ENCODE measurements at places on chromosomes 7 and 10.

DNA sequence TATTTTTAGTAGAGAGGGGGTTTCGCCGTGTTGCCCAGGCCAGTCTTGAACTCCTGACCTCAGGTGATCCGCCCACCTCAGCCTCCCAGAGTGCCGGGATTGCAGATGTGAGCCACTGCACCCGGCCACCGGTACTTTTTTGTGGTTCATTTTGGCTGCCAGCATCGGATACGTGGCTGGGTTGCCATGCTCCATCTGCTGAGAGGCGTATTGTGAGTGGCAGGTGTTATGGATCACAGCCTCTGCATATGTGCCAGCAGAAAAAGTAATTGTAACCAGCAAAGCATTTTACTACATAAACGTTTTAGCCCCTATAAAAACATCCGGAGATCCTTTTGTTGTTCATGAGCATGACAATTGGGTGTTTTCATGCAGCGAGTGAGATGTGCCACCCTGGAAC, 7.1 kb downstream of the FOXK1 start:
- no peak for DNase-seq

DNA sequence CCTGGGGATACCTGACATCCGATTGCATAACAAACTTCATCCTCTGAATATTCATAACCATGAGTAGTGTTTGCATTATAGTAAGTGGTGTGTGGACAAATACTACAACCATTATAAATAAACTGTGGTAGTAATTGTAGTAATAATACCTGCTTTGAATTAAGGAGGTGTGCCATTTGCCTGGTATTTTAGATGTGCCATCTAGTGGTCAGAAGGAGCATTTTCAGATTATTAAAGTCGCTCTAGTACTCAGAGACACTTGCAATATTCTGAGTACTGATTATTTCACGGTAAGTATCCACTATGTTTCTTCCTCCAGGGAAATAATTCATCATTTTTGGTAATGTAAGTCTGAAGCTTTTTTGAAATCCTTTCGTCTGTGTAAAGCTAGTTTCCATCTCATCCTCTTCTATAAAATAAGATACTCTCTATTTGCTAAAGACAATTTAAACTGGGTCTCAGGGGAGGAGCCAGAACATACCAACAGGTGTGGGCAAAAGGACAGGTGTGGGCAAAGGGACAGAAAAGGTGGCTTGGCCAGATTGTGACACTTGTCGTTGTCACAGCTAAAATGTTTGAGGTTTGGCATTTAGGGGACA, 115.3 kb upstream of the WDR11 start:
- peak; percentile 35 for DNase-seq

- no peak for DNase-seq
Measured at GRCh38 chr10:66719483-66719882, 206.4 kb upstream of the LRRTM3 start.

GRCh38 chr10:73073627-73074026, 23.0 kb downstream of the P4HA1 start:
- no peak for DNase-seq

GRCh38 chr7:156432018-156432417, 208.6 kb upstream of the RNF32 start:
- no peak for DNase-seq

DNA sequence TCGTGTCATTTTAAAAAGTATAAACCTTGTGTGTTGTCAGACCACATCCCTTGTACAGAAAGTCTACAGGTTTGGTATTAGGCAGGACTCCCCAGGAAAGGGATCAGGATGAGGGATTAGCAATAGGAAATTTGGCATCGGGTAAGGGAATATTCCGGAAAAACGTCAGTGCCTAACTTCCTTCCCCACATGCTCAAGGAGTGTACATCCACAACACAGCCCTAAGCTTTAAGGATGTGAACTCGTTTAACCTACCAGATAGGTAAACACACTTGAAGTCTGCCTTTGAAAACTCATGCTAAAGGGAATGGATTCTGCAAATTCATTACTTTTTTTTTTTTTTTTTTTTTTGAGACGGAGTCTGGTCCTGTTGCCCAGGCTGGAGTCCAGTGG, 194.9 kb downstream of the SKIDA1 start:
- no peak for DNase-seq

DNA sequence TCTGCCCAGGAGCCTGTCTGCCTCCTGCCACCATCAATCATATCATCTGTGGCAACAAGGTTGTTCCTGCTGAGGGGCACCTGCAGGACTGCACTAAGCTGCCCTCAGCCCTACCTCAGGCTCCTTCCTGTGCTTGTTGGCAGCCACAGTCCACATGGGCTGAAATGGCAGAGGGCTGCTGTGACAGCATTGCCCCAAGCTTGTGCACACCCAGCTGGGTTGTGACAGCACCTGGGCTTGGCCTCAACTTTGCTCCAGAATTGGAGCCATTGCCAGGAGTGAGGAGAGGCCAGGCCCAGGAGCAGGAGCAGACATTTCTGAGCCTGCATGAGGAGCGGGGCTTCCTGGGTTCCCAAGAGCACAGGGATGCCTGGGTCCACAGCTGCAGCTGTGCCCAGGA, 340.9 kb upstream of the CHRM2 start:
- DNase-seq, result no peak

DNA sequence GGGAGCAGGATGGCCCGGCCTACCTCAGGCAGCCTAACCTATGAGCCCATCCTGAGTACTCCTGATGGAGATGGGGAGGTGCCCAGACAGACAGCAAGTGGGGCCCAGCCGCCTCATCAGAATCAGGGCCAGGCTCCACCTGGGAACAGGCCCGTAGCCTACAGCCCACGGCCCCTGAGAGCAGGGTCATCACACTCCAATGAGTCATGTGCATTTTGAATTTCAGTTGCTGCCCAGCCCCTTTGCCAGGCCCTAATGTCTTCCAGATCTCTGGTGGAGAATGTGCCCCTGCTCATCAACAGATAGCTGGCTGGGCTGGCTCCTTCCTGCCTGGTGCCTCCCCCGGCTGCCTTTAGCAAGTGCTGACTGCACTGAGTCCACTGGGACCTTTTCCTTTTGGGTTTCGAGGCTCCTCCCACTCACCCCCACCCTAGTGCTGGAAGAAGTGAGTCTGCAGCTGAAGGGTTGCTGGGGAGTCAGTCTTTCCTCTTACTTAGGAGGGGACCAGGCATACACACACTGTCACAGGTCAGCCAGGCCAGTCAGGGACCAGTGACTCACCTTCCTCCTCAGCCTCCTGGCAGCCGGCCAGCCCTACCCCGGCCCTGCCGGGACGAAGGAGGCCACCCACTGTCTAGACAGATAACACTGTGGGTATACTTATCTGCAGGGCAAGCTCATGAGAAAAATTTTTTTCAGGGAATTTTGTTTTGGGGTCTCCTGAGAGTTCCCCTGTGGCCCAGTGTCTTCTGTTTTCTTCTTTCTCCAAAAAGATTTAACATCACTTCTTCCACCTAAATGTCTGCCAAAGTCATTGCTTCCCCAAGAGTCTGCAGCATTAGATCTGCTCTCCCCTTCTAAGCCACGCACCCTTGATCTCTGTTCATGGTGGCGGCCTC, 9.1 kb upstream of the ASIC3 start:
- DNase-seq, result peak; percentile 73

GRCh38 chr7:127819975-127820731, 168.2 kb downstream of the SND1 start:
- DNase-seq, result peak; percentile 80

GRCh38 chr10:80274396-80275134, 14.9 kb downstream of the MAT1A start:
- DNase-seq, result no peak

GRCh38 chr7:137778511-137778910, 68.3 kb downstream of the DGKI start:
- no peak for DNase-seq

- peak; percentile 22 for DNase-seq
Measured at GRCh38 chr10:125953778-125954385, 57.5 kb downstream of the FANK1 start.

- no peak for DNase-seq
Measured at GRCh38 chr7:33517191-33517590, 387.8 kb downstream of the BBS9 start.

DNA sequence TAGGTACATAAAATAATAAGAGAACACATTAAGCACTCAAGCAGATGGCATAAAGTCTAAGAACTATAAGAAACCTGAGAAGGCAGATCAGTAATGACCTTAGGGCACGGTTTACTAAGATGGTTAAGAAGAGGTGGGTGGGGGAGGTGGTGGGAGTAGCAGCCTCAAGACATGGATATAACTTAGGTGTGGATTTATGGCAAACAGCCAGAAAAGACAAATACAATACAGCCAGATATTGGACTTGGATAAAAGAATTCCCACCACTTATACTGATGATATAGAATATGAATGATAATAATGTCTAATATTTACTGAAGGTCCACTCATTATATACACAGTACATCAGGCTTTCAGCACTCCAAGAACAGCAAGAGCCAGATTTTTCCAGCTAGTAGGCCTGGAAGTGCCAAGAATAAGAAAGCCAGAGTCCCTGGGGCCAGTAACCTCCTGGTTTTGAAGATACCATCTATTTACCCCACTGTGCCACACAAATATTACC, 11.9 kb downstream of the DPY19L1 start:
- no peak for DNase-seq

DNA sequence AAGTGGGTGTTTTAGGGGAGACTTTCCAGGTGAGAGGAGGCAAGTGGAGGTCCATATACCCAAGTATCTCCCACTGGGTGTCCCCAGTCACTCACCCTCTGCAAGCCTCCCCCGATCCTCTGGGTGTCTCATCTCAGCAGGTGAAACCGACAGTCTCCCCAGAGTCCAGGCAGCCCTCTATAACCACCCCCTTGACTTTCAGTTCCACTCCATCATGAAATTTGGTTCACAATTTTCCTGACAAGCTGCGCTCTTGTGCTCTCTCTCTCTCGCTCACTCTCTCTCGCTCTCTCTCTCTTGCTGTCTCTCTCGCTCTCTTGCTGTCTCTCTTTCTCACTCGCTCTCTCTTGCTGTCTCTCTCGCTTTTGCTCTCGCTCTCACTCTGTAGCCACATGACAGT, 8.1 kb upstream of the RABGEF1 start:
- DNase-seq, result no peak

GRCh38 chr10:129343141-129343540, 123.9 kb upstream of the MGMT start:
- no peak for DNase-seq

GRCh38 chr7:66427956-66428355, 200.7 kb upstream of the KCTD7 start:
- DNase-seq, result no peak

- DNase-seq, result no peak
Measured at GRCh38 chr10:6047847-6048246, 14.3 kb downstream of the IL2RA start.

GRCh38 chr10:43808136-43808535, 159.5 kb upstream of the ZNF32 start:
- DNase-seq, result no peak

GRCh38 chr7:69800495-69800894, 202.2 kb downstream of the AUTS2 start:
- peak; percentile 97 for DNase-seq

DNA sequence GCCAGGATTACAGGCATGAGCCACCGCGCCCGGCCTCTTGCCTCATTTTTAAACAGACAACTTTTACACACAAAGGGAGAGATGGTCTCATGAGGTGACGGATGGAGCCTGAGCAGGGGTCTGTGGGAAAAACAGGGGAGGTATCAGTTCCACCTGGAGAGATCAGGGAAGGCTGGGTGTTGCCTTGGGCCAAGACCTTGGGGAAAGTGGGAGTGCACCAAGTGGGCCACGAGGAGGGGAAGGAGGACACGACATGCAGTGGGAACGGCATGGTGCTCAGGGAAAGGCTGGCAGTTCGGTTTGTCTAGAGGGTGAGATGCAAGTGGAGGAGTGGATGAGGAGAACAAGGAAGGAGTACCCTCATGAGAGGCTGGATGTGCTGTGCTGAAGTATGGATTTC, 8.9 kb upstream of the ZNF777 start:
- no peak for DNase-seq

- DNase-seq, result no peak
Measured at GRCh38 chr10:2760736-2761135, 306.6 kb upstream of the PFKP start.

DNA sequence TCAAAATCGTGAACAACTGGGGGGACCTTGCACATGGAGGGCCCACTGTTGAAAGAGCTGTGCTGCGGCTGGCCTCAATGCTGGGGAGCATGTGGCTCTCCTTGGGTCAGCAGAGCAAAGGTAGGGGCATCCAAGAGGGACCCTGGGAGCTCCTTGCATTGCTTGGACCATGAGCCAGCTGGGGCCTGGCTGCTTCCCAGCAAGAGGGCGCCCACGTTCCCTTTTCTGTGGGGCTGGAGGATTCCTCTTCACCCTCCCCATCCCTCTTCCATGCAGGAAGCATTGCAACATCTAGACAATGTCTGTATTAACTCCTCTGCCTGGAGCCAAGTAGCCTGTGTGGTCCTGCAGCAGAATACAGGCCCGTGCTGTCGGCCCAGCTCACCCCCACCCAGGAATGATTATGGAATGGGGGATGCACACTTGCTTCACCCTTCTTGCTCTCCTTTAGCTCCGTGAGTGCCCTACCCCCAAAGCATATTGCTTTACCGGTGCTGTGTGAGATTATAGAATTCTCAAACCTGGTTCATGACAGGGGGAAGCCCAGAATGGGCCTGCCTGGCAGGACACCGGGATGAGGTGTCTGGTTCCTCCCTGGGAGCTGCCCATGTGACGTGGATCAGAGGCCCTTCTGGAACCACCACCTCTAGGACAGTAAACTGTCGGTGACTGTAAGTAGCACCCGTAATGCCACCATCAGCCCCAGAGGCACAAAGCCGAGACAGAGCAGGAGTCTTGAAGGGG, 61.9 kb downstream of the SYPL1 start:
- DNase-seq, result peak; percentile 77

DNA sequence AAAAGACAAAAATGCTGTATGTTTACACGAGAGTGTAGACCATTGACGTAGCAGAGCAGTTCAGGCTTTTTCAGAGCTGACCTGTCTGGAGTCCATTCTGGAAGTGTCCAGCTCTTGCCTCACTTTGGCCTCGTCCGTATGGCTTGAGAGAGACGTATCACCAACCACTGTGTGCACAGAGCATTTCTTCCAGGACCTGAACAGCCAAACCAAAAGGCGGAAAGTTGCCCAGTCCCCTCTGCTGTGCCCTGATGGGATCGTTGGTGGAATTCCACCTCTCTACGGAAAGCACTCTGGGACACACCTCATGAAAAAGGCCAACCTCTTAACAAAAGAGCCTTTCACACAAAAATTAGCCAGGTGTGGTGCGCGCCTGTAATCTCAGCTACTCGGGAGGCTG, 184.7 kb upstream of the SH2B2 start:
- DNase-seq, result no peak

DNA sequence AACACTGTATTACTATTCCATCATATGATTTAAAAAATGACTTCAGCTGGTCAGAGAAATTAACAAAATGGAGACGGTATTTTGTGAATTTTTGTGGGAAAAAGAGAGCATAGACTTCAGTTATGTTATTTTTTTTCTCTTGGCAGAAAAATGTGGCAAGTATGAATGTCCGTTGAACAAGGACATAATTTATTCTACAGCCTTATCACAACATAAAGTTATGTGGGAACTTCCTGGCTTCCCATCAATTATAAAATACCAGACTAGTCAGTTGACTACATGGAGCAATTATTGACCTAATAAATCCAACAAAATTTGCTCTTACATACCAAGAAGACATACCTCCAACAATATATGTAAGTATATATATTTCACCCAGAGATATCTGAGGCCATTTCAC, 88.6 kb upstream of the PPP1R3A start:
- no peak for DNase-seq

GRCh38 chr7:18939771-18940592, 177.5 kb downstream of the TWIST1 start:
- DNase-seq, result no peak
